AG04449 (cell line): ENCODE measurements at places on chromosomes 13 and 19.

DNA sequence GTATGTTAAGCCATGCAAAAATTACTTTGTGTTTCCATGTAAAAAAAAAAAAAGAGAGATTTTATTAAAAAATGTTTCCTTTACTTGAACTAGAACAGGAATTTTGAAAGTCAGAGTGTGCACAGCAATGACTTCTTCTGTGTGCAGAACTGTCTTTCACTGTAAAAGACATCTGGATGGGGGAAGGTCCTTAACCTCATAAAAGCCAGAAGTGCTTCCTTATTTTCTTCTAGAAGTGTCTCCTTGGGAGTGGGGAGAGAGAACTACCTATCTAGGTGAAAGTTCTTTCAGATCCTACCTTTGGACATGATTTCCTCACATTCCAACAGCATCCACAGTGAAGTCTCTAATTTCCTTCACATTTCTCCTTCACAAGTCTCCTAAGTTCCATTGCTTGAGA is 360.3 kb downstream of the FGF14 start:
- DNase-seq, result no peak

GRCh38 chr19:7605490-7606222 is 10.0 kb downstream of the CAMSAP3 start:
- DNase-seq, result no peak

DNA sequence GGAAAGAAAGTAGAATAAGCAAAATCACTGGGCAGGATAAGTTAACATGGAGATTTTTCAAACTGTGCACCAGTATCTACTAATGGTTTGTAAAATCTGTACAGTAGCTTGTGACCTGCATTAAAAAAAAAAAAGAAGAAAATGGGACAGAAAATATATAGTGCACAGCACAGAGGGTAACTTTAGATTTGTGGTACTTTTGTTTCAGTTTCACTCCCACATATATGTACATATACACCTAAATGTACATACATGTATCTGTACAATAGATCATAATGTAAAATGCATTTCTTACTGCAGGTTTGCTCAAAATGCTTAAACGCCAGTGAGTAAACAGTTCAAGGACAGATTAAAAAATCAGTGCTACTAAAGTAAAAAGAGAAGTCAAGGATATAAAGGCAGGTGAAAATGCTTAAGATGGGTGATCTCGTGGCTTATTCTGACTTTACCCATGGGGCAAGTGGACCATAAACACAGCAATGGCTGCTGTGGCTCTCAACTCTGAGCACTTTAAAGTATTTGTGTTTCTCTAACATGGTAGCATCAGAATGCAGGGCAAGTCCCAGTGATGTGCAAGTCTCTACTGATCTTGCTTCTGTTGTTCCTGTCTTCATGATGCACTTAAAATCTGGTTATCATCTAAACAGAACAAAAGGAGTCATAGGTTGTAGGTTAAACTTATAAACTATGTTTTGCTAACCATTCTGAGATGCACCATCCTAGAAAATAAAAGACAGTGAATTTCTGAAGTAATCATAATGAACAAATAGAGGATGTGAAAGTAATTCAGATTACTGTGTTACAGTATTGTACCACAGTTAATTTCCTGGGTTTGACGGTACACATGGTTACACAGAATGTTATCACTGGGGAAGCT is 112.3 kb downstream of the MIPEP start:
- no peak for DNase-seq

DNA sequence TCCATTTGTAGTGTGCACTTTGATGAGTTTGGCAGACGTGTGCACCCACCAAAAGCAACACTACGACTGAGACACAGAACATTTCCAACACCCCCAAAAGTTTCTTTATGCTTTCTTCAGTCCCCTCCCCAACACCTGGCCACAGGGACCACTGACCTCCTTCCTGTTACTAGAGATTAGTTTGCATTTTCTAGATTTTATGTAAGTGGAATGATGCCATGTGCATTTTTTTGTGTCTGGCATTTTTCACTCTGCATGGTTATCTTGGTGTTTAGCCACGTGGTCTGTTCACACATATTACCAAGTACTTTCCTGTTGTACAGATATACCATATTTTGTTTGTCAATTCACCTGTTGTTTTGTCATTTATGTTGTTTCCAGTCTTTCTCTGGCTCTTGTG is 44.6 kb upstream of the URI1 start:
- no peak for DNase-seq

DNA sequence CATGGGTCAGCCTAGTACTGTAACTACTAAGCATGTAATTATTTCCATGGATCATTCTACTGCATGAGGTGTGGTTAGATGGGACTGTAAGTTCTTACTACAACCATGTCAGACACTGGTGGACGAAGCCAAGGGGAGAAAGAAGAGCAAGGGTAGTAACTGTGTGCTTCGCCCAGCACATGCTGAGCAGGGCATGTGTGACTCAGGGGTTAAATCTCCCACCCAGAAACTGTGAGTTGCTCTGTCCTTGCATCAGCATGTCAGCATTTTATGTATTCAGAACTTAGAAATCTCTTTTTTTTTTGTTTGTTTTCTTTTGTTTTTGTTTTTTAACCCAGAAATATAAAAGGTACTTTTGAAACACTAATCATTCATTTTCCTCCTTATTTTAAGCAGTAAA is 436.6 kb upstream of the KLF12 start:
- no peak for DNase-seq

GRCh38 chr13:38419312-38419873 is 69.7 kb downstream of the UFM1 start:
- no peak for DNase-seq

DNA sequence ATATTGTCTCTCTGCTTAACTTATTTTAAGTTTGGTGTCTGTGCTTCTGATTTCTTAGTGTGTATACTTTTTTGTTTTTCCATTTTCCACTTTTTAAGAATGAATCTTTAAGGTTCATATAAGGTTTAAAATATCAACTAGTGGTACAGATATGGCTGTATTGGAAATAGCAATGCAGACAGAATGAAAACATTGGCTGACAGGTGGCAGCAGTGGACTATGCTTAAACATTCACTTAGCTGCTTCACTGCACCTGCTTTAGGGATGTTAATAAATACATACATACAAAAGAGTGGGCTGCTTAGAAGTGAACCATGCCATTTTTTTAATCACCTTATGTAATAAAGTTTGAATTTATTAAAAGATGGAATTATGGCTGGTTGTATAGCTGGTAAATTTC is 27.3 kb downstream of the TM9SF2 start:
- DNase-seq, result no peak

GRCh38 chr13:67841071-67841470 is 610.9 kb upstream of the PCDH9 start:
- DNase-seq, result no peak

DNA sequence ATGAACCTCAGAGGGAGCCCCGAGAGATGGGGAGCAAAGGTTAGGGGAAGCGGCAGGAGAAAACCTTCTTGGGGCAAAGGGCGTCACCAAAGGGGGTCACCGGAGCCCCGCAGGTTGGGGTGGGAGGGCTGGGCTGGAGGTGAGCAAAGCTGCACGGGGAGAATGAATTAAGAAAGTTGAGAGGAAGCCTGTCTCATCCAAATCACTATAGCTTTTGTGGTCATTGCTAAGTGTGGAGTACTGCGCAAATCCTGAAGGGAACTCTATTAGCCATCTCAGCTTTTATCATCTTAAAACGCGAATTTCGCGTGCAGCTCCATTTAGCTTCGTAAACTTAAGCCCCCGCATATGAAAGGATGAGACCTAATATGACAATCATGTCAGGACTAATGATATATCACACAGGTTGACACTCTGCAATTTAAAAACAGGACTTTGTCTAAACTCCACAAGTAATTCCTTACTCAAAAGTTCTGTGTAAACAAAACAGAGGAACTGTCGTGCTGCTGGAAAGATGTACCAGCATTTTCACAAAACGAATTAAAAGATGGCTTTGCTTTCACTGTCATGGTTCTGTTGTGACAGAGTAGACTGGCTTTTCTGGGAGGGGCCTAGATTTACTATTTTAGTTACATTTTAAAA is 631 bp downstream of the LACC1 start:
- no peak for DNase-seq

- no peak for DNase-seq
Measured at GRCh38 chr13:99302637-99303505, 4.3 kb downstream of the GPR183 start.

DNA sequence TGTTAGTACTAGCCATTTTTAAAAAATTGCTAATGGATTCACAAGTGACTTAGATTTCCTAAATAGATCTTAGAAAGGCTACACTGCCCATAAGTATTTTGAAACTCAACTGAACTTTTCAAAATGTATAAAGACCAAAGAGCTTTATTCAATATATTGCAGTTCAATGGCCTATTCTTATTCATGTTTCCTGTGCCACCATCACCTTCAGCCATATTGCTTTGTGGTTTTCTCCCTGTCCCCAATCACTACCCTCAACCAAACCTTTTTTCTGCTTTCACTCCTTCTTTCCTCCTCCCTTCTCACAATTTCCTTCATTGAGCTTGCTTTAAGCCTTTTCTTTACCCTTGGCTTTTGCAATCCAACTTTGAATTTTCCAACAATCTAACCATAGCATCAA is 100.9 kb downstream of the MYCBP2 start:
- no peak for DNase-seq

DNA sequence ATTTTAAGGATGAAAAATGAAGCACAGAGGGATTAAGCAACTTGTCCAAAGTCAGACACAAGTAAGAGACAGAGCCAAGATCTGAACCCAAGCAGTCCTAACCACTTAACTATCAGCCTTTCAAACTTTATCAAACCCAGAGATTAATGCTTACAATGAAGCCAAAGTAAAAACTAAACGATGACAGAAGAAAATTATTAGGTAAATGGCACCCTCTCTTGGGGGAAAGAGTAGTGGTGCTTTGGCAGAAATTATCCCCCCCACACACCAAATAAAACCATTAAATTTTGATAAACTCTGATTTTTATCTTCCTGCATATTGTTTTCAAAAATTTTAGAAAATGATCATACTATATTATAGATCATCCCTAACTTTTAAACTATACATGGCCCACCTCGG is 329.2 kb downstream of the SLC7A1 start:
- DNase-seq, result no peak

DNA sequence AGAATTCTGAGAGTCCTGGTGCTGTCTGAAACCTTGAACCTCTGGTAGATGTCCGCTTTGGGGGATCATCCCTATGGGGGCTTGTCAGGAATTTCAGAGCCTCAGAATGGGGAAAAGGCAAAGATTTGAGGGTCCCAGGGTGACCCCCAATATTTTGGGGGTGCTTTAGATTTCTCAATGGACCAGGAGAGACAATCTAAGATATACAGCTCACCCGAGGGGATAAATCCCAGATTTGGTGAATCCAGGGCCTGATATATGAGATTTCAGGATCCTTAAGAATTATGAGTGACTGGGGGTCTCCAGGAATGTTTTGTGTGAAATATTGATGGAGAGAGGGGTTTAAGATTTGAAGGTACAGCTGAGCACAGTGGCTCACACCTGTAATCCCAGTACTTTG is 3.3 kb downstream of the CAPN12 start:
- DNase-seq, result no peak

DNA sequence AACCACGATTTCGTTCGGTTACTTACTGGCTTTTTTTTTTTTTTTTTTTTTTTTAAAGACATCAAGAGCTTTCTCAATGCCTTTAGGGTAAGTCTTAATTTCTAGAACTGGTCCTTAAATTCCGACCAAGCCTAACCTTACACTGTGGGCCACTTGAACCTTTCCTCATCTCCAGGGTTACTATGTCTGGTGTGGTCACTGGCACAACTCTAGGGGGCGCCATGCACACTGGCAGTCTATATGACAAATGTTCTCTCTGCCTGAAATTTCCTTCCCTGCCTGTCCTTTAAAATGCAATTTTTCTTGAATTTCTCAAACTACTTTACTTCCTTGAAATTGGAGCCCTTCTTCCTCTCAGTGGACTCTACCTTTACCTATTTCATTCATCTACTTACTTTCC is 227.4 kb downstream of the KLF5 start:
- no peak for DNase-seq

DNA sequence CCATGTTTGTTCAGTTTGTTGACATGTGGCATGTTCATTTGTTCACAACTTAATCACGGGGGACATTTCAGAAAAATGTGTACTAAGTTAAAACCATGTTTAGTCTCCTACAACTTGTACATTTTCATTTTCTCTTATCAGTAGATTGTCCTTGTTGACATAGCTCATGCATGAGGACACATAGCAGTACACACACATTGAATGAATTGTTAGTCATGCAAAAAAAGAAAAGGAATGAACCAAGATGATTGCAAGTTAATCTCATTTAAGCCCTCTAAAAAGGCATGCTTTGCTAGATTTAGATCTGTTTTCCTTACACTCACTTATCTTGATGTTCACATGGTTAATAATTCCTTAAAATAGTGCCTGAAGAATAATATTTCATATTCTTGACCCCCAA is 38.2 kb upstream of the AKAP11 start:
- no peak for DNase-seq

DNA sequence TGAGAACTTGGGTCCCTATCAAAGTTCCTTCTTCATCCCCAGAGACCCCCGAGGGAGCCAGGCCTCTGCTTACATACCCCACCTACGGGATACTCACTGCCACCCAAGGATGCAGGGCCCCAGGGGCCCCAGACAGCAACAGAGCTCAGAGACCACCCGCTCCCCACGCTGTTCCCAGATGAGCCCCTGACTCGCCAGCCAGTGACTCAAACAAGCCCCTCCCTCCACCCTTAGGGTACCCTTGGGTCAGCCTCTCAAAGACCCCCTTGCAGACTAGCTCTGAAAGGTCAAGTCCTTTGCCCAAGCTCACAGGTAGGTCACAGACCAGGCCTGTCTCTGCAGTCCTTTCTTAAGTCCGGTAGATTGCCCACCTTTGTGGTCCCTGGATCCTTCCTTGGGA is 45.7 kb downstream of the CD320 start:
- DNase-seq, result no peak

DNA sequence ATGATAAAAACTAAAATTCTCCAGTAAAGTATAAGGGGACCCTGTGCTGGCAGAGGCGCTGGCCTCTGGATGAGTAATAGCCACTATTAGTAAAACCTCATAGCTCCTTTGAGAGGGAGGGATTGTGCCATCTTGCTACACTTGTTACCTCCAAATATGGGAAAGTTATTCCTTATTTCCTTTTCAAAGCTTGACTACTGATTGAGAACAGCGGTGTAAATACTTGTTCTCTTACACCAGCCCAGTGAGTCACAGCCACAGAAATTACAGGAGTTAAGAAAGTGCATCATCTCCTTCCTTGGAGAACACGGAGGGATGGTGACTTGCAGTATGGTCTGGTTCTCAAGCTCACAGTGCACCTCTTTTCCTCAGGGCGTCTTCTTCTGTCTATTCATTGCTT is 379.0 kb downstream of the EFNB2 start:
- DNase-seq, result peak; percentile 98

- no peak for DNase-seq
Measured at GRCh38 chr13:20700288-20700687, 3.2 kb upstream of the IL17D start.

DNA sequence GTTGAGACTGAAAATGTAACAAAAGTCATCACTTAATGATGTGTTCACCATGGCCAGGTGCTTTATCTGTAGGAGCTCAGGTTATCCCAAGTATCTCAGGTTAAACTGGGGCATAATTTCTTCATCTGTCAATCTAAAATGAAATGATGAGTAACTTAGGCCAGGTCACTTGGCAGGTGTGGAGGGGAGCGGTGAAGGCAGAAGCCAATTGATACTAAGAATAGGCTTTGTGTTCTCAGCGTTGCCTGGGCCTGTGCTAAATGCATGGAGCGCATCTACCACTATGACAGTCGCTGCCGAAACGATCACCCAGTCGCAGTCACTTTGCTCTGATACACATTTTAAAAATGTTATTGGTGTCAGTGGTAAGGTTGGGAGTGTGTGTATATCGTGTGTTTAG is 91.6 kb downstream of the FGF9 start:
- no peak for DNase-seq

- DNase-seq, result no peak
Measured at GRCh38 chr13:30480292-30480950, 14.7 kb upstream of the HMGB1 start.
